Activated naive CD4-positive, alpha-beta T cell treated with anti-CD3 and anti-CD28 coated beads, Interleukin-2, amount 50 U/mL, for 16 hours (primary cell): ENCODE measurements at places on chromosomes 2 and 18.

GRCh38 chr2:26936855-26937254, 33.6 kb upstream of the MAPRE3 start:
- no peak for DNase-seq

- DNase-seq, result no peak
These were observed 19.4 kb upstream of the CYP1B1 start for GRCh38 chr2:38095079-38095995.

GRCh38 chr2:107811411-107811810, 15.3 kb upstream of the RGPD4 start:
- DNase-seq, result no peak

DNA sequence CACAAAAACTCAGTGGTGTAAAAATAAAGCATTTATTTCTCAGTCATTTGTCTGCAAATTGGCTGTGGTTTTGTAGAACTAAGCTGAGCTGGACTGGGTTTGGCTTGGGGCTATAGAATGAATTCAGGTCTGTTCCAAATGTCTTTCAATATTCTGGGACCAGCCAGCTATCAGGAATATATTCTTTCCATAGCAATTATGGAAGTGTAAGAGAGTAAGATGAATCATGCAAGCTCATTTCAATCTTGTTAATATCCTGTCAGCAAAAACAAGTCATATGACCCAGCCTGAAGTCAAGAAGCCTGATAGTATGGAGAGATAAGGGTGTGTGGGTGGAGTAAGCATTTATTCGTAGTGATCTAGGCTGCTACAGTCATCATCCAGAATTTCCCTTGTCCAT, 481.0 kb upstream of the CDH2 start:
- DNase-seq, result no peak

- DNase-seq, result no peak
These were observed 44.3 kb downstream of the MOB4 start for GRCh38 chr2:197560146-197560665.

DNA sequence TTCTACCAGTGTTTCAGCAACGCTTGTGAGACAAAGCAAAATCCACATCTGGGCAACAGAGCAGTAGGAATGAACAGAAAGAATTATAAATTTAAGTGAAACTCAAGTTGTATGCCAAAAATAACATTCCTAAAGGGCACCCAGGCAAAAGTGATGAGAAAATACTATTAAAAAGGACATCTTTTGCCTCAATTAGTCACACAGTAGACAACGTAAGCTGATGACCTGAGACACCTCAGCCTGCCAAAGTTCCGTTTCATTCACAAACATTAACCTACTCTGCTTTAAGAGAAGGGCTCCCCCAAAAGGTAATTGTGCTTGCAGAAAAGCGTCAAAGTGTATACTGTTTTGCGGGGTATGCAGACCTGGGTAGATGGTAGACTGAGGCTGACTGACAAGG, 7.2 kb downstream of the HDLBP start:
- DNase-seq, result no peak

DNA sequence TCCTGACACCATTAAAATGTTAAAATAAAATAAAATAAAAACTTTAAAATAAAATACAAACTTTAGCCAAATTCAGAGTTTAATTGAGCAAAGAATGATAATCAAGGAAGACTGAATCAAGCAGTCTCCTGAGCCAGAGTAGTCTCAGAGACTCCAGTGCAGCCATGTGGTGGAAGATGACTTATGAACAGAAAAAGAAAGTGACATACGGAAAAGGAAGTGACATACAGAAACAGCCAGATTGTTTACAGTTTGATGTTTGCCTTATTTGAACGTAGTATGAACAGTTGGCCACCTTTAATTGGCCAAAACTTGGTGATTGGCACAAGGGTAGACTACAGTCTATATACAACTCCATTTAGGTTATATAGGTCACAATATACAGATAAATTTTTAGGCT, 787.2 kb downstream of the ADCYAP1 start:
- no peak for DNase-seq

GRCh38 chr2:129376426-129377077, 602.9 kb upstream of the RAB6C start:
- DNase-seq, result no peak

DNA sequence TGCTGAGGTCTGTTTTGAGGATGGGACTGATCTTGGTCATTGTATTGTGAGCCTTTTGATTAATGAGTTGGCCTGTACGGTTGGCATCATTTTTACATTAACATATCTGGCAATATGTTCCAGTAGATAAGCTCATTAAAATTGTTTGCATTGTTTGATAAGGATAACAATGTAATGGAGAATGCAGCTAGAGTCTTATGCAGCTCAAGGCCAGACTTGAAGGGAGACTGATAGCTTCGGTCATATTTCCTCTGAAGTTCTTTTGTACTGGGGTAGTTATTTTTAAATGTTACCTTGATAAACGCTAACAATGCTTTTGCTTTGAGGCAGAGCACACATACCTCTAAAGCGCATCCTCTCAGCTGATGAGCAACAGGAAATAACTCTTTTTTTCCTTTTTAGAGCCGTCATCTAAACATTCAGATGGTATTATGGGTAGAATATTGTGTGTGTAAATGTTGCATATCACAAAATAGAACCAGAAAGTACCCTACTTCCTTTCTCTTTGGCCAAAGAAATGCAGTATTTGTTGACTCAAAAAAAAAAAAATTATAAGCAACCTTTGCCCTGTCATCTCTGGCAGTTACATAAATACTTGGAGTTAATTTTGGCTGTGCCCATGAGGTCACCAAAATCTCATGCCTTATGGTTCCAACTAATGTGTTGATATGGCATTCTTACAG, 1.3 kb downstream of the MAPRE2 start:
- no peak for DNase-seq

- DNase-seq, result no peak
These were observed 31.6 kb downstream of the BAZ2B start for GRCh38 chr2:159584796-159585195.

DNA sequence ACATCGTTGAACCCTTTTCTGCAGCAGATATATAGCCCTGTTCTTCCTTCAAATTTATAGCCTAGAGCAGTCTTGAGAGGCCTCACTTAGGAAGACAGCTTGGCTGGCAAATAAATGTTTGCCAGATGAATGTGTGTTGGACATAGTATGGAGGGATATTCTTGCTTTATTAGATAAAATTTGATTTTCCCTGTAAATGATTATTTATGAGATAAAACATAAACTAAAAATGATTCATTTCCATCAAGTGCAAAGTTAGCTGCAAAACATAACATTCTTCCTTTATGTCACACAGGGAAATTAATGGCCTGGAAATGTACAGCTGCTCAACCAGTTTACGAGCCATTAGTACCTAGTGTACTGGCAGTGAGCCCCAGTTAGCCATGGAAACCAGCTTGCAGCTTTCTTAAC, 82.5 kb downstream of the LIMS1 start:
- DNase-seq, result no peak

DNA sequence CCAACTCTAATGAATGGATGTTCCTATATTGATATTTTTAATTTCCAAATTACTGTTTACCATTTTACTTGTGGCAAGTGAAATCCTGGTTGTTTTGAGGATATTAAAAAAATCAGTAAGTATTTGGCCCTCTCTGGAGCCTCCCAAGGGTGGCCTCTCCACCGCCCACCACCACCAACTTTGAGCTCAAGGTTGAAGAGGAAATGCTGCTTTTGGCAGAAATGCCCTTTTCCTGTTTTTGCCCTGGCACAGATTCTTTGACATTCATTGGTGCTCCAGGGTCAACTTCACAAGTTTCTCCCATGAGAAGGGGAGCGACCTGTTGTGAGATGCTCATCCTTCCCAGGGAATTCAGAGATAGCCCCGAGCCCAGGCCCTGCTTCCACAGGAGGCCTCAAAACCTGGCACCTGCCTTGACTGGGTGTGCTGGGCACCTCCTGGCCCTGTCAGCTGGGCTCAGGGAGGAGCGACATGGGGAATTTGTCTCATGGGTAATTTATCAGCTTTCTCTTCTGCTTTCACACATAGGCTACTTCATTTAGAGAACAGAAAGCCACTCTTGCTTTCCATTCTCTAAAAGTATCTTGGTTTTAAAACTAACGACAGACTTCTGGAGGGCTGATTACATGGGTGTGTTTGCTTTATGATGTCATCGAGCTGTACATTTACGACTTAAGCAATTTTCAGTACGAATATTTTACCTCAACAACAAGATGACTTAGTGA, 6.9 kb downstream of the CD8A start:
- no peak for DNase-seq
